Mucosa of gallbladder (tissue), 1 donor: ENCODE measurements at places on chromosomes 13 and 19.

DNA sequence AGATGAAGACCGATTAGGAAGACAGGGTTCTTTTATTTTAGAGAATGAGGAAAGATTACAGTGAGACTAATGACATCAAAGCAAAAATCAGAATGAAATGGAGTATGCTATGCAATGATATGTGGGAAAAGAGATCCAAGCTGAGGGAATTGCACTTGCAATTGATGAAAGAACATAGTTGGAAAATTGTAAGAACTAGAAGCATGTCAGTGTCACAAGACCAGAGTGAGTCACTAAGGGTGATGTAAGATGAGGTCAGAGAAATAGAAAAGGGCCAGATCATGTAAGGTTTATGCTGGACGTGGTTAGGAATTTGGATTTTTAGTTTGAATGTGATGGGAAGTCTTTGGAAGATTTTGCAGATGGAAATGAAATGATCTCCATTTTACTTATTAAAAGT is 1937.3 kb downstream of the OLFM4 start:
- no peak for DNase-seq

GRCh38 chr13:103288114-103288513 is 221.9 kb upstream of the SLC10A2 start:
- DNase-seq, result no peak

GRCh38 chr19:38287604-38288003 is 16.4 kb upstream of the C19orf33 start:
- no peak for DNase-seq

- no peak for DNase-seq
Observed at GRCh38 chr13:93740334-93740733, 513.7 kb downstream of the GPC6 start.

DNA sequence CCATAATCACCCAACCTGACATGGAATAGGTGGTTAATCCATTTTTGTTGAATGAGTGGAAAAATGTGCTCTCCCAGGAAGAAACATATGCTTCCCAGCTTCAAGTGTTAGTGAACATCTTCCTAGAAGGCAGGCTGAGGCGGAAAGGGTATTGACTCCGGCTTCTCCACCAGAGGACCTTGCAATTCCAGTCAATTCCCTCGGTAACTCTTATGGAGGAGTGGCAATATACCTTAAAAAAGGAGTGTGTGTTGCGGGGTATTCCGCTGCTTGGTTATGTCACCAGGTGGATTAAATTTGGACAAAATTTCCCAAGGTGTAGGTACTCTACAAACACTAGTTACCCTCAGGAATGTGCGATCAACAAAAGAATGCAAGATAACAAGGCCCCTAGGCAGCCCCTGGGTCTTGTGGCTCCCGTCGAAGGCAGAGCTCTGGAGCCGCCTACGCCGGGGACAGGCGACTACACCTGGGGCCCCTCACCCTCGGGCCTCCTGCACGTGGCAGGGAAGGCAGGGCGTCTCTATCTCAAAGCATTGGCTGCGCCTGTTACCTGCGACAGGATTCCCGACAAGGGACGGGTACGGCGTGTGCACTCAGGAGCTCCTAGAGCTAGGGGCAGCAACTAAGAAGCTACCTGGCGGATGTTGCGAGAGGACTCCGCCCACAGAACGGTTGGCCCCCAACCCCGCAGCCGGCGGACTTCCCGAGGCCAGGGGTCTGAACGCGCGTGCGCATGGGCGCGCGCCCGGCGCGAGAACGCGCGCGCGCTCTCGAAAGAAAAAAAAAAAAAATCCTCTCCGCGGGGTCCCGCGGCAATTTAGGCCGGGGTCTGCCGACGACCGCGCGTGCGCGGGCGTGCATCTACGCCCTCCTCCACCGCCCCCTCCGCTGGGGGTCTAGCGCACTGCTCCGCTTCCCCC is at the start of gene WDR87:
WDR87 (minus strand) TSS at position 649 of the 923 bp plus-strand sequence. CDS start 8,355 bp downstream, outside the sequence.
- DNase-seq, result peak; percentile 12

DNA sequence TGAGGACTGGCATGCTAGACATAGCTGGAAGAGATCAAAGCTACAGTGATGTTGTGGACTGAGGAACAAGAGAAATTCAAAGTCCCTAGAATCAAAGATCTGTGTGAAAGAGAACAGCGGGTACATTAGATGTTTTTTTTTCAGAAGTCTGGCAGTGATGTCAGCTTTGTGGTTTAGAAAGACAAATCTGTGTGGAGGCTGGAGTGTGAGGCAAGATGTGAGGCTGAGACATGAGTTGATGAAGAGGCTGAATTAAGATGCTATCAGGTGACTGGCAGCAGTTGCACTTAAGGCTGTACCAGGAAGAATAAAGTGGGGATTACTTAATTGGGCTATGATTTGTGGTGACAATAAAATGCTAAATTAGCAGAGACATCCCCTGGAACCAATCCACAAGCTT is 46.5 kb downstream of the DNAJC3 start:
- no peak for DNase-seq

DNA sequence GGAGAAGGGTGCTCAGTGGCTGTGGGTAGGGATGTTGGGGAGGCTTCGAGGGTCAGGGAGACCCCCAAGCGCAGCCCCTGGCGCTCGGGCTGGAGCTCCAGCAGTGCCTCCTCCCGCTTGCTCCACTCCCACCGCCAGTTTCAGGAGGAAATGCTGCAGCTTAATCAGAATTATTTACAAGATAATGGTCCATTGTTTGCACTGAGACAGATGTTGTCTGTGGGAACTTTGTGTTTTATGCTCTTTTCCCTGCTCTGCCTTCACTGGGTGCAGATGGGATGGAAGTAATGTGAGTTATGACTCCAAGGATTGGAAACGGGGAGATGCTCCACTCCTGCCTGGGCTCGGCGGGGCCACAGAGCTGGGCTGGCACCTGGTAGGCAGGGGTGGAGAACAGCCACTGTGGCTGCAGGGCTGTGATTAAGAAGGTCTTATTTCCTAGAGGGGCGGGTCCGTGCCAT is 192.4 kb downstream of the ZNF536 start:
- DNase-seq, result no peak

GRCh38 chr19:38861368-38861767 is 11.6 kb upstream of the HNRNPL start:
- DNase-seq, result no peak

DNA sequence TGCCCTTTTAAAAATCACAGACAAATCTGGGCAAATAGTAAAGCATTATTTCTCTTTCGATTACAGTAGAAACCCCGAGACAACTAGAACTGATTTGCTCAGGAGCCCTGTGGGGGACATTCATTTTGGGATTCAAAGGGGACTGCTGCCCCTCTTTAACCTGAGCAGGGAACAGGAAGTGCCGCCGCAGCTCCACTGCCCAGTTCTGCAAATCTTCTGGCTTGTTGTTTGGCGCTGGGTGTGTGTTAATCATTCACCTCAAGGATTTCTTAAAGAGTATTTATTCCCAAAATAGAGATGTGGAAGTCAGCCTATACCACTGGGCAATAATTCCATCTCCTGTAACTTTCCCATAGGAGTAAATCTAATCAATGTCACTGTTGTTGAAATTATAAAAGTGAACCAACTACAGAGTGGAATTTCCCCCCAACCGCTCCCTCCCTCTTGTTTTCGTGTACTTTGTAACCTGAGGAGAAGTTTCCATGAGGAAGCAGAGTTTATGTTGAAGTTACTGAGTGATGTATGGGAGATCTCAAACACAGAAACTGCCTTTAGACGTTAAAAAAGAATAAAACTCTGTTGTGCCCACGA is 515.8 kb downstream of the KLF12 start:
- DNase-seq, result no peak

GRCh38 chr19:53466726-53467484 is 628 bp upstream of the ZNF813 start:
- peak; percentile 14 for DNase-seq

DNA sequence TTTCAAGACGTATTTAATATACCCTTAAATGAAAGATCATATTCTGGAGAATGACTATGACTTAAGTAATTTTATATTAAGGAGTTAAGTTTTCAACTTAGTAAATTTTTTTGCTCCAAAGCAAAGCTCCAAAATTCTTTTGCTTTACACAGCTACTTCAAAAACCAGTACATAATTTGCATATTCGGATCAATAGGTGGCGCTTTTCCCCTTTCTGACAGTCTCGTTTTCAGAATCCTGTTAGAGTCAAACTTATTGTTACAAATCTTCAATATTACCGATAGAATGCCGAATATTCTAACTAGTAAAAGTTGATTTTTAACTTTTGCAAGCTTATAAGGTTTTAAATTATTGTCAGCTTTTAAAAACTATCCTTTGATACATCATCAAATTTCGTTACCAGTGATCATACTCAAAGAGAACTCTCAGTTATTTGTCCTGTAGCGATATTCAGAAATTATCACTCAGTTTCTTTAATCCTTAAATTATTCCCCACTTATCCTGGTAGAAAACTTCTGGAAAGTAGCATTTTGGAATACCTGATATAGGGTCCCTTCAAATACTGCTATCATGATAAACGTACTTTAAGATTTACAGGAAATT is 852.7 kb upstream of the KLHL1 start:
- peak; percentile 11 for DNase-seq

DNA sequence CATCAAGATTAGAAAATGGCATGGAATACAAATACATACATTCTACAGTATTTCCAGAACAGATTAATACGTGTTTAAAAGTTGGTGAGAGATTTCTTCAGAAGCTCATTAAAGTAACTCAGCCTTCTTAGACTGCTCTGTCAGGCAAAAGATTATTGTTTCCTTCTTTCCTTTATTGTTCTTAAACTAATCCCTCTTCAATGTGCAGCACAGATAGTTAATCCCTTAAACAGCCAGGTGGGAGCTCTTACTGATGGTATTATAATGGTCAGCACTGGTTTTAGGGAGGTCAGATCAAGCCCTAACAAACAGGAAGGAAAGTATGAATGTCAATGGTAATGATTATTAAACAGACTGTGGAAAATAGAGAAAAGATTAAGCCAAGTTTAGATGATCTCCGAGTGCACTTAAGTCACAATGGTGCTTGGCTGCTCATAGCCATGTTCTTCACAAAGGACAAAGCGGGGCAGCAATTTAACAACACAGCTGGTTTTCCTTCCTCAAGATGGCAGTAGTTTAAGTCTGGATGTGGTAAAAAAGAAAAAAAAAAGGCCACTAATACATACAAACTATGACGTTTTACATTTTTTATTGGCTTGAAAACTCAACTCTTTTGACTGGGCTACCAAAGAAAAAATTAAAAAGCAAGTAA is 992.6 kb downstream of the PCDH9 start:
- DNase-seq, result no peak

- DNase-seq, result no peak
Observed at GRCh38 chr13:102089177-102089576, 312.7 kb downstream of the FGF14 start.

DNA sequence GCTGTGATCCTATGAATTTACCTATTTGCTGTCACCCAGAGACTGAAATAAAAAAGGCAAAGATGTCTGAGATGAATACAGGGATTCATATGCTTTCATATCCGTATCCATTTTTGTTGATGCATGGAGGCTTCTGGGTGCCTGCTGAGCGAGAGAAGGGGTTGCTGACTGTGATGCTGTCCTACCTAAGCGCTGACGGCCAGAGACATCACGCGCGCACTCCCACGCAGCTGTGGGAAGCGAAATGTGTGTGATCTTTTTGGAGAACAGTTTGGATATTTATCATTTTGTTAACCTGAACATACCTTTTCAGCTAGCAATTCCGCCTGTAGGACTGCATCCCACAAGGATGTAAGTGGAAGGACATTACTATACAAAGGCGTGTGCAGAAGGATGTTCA is 23.9 kb downstream of the TSHZ3 start:
- DNase-seq, result no peak

DNA sequence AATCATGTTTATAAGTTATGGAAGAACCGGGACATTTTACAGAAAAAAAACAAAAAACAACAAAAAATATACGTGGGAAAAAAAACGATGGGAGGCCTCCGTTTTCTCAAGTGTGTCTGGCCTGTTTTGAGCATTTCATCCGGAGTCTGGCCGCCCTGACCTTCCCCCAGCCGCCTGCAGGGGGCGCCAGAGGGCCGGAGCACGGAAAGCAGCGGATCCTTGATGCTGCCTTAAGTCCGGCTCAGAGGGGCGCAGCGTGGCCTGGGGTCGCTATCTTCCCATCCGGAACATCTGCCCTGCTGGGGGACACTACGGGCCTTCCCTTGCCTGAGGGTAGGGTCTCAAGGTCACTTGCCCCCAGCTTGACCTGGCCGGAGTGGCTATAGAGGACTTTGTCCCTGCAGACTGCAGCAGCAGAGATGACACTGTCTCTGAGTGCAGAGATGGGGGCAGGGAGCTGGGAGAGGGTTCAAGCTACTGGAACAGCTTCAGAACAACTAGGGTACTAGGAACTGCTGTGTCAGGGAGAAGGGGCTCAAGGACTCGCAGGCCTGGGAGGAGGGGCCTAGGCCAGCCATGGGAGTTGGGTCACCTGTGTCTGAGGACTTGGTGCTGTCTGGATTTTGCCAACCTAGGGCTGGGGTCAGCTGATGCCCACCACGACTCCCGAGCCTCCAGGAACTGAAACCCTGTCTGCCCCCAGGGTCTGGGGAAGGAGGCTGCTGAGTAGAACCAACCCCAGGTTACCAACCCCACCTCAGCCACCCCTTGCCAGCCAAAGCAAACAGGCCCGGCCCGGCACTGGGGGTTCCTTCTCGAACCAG is 1.8 kb upstream of the APOE start:
- DNase-seq, result peak; percentile 78

- DNase-seq, result no peak
Observed at GRCh38 chr19:19227217-19227616, 15.5 kb downstream of the NCAN start.

GRCh38 chr19:3500429-3501101 is at the start of gene DOHH:
Gene DOHH (minus strand): TSS chr19:3500674. CDS start chr19:3496814, 3,860 bp downstream.
- peak; percentile 96 for DNase-seq

DNA sequence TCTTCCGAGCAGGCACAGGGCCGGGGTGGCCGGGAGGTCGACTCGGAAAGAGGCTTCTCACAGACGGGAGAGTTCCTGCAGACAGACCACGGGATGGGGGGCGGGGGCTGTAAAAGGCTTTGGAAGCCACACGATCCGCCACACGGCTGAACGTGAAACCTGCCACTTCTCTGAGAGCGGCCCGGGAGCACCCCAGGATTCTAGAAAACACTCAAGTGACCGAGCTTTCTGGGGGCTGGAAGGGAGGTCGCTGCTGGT is 15.6 kb upstream of the SLC39A3 start:
- no peak for DNase-seq

DNA sequence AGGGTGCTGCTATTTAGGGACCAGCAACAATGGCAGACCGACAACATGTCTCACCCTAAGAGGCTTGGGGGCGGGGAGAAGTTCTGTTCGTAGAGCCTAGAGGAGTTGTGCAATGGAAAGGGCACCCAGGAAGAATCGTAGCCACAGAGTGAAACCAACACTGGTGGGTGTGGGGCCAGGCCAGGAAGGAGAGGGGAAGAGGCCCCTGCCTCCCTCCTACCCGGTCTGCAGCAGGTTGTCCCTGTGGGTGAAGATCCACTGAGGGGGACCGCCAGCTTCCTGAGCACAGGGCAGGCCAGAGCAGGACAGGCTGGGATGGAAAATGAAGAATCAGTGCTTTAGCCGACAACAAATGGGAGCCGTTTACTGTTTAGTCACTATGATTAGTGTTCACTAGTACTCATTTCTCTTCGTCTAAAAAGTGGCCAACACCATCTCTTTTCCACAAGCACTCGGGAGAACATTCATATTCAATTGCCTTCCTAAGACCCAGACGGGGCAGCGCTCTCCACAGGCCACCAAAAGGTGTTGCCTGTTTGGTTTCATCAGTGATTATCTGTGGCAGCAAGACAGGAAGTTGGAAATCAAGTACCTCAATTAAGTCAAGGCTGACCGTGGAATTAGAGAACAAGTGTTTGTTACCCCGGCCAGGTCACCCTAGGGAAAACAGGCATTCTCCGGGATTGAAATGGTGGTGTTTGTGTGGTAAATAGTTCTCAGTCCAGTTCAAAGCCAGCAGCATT is 1.1 kb upstream of the ATP11A start:
- DNase-seq, result no peak

- DNase-seq, result no peak
Observed at GRCh38 chr19:19542507-19542906, 4.4 kb downstream of the CILP2 start.

GRCh38 chr13:105167385-105167784 is 1368.1 kb downstream of the EFNB2 start:
- no peak for DNase-seq
